IMR-90 (cell line): ENCODE measurements at places on chromosomes 3 and 15. TPM values are rescaled to one million over a fixed set of nuclear protein-coding genes. Genes with fewer than 3 reads are reported as not detected.

Gene KLHL40
- total RNA-seq: not detected in 2 replicates

Gene CAMK2N2
- total RNA-seq: not detected in 2 replicates

Gene GUCA1C
- total RNA-seq: not detected in 2 replicates

Gene PSTPIP1
- total RNA-seq: 0.36 and 0.56 TPM in 2 replicates

Gene MYL3
- not detected in 2 replicates for total RNA-seq

Gene TJP1
- 43.4 and 61.7 TPM in 2 replicates for total RNA-seq

Gene DNAH1
- 1.7 and 2.0 TPM in 2 replicates for total RNA-seq

Gene KPNA1
- total RNA-seq: 53.3 and 112 TPM in 2 replicates

Gene STX19
- not detected in 2 replicates for total RNA-seq

Gene PIERCE2
- 0.28 and 0.36 TPM in 2 replicates for total RNA-seq

Gene SEMA6D
- total RNA-seq: 17.4 and 18.3 TPM in 2 replicates

Gene A4GNT
- not detected in 2 replicates for total RNA-seq

Gene DVL3
- total RNA-seq: 23.3 and 24.2 TPM in 2 replicates

Gene ZMYND10
- 0.83 and 1.1 TPM in 2 replicates for total RNA-seq
